ENCODE measurements at places on chromosomes 16 and 17. TPM values are rescaled to one million over a fixed set of nuclear protein-coding genes. Genes with fewer than 3 reads are reported as not detected.

GSG1L gene
- total RNA-seq, result 0.91 TPM

PYY gene
- total RNA-seq, result not detected

DNA sequence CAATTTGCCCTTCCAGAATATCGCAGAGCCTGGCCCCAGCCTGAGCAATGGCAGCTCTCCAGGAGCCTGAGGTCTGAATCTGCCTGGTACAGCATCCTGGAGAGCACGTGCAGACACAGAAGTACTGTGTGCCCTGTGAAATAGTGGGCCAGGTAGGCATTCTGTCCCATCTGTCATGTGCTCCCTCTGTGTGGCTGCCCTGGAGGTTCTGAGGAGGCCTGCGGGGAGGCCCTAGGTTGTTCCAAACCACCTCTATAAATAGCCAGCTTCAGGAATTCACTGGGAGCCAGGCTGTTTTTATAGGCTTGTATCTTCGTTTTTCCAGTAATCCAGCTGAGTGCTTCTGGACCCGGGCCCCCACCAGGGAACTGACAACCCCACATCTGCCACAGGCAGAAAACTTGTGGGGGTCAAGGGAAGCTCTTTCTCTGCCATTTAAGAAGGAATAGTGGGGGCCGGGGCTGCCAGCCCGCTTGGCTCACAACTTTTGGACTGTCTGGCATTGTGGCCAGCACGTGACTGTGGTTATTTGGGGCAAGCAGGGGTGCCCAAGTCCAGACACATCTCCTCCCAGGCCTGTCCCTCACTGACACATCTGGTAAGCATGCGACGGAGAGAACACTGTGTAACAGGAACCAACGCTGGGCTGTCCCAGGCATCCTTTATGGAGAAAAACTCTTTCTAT is 356.3 kb upstream of the TNRC6C start:
- peak; percentile 85 for DNase-seq

DNA sequence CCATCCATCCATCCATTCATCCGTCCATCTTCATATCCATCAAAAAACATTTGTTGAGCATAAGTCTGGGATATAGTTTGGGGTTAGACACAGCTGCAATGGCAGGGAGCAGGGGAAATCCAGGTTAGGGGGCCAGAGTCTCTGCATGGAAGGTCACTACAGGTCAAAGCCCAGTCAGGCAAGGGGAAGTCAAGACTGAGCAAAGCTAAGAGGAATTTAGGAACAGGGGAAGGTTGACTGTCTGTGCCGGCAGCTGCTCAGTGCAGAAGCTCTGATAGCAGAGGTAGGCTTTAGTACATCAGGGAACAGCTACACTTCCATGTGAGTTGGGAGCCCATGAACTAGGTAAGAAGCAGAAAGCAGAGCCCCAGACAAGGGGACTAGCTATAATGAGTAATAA is 68.1 kb downstream of the IRF8 start:
- no peak for DNase-seq

GRCh38 chr16:69703638-69704037 is 22.7 kb downstream of the NQO1 start:
- no peak for DNase-seq

DNA sequence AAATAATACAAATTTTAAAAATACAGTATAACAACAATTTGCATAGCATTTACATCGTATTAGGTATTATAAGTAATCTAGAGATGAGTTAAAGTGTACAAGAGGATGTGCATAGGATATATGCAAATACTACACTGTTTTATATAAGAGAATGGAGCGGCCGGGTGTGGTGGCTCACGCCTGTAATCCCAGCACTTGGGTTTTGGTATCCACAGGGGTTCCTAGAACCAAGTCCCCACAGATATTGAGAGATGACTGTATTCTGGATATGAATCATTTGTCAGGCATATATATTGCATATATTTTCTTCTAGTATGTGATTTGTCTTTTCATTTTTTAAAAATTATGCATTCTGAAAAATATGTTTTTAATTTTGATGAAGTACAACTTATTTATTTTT is 77.5 kb upstream of the MSI2 start:
- DNase-seq, result no peak

DNA sequence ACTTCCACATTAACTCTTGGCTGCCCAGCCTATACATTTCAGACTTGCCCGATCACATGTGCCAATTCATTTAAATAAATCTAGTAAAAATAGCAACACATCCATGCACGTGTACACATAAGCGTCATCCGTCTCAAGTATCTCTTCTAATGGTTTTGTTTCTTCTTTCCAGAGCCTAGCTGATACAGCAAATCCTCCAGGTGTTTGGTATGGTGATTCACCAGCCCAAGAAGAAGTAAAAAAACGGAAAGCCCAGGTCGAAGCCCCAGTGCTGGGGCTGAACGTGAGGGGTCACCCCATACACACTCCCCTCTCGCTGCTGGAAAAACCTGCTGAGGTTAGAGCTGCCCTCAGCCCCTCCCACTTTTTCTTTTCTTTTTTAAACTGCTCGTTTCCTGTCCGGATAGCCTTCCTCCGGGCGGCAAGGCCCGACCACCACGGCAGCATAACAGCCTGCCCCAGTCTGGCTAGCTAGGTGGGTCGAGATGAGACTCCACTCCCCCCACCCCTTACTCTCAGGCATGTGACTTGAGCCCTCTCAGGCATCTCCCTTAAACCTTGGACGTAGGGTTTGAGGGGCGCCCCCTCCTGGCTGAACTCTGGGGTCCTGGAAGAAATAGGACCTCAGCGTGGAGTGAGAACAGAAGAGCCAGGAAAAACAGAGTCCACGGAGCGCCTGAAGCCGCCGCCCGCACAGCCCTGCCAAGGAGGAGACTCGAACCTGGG is 13.9 kb upstream of the OR1F1 start:
- no peak for DNase-seq
